H1 (cell line): ENCODE measurements at places on chromosomes 12 and 14.

DNA sequence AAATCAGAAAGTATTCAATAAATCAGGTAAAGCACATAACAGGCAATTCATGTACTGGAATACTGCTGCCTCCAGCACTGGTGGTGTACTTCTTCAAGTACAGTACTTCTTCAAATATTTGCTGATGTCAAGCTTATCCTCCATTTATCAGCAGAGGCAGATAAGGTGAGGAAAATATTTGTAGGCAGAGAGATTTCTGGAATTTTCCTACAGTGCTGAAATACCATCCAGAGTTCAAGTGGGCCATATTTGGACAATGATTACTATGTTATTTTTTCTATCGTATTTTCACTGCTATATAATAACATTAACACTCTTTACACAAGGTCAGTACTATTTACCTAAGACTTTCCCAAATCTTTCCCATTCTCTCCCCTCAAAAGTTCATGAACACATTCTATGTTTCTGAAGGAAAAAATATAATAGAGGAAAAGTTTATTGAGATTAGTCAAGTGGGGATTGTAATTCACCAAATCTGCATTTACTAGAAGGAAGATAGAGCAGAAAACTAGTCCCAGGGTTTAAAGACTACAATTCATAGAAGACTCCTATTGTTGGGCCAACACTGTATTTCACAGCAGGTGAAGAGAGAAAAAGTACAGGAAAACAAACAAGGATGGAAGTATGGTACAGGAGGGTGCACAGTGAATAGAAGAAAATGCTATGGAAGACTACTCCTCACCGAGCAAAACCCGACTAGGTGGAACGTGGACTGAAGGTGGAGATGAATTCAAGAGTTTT, 141.1 kb downstream of the PAWR start:
- no peak overlapping the region for H3K4me3 ChIP-seq
- DNase-seq: no peak
- peaks cover 16% of the 10 kb centered on the region for H3K4me1 ChIP-seq
- no peak overlapping the region; the same call in 1 of the 2 replicates for H3K27ac ChIP-seq

DNA sequence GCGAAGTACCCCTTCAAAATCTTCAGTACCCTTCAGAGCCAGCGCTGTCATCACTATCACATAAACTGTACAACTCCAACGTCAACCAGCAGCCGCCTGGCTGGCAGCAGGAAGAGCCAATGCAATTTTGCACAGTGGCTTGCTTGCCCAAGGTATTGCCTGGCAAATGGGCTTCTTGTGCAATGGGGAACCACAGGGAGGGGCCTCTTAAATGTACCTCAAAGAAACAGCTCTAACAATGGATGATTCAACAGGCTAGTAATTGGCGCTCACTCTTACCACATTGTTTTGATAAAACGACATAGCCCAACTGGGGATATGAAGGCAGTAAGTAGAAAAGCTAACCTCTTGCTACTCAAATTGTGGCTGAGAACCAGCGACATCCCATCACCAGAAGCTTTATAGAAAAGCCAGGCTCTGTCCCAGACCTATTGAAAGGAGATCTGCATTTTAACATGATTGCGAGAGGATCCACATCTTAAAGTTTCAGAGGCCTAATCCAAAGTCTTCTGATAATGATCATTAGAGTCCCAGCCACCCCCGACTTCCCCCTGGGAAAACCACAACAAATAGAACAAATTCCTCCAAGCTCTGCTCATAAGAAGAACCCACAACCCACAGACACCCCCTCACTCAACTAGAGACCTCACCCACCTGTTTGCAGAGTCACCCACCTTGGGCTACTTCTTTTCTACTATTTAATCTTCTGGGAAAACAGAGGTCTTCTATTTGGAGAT, 125.3 kb upstream of the HIF1A start:
- H3K36me3 ChIP-seq: no peaks in the 10 kb centered on the region
- H3K27ac ChIP-seq: no peak overlapping the region
- H3K27me3 ChIP-seq: peaks cover 3% of the 10 kb centered on the region
- peaks cover 12% of the 10 kb centered on the region for H3K4me1 ChIP-seq

DNA sequence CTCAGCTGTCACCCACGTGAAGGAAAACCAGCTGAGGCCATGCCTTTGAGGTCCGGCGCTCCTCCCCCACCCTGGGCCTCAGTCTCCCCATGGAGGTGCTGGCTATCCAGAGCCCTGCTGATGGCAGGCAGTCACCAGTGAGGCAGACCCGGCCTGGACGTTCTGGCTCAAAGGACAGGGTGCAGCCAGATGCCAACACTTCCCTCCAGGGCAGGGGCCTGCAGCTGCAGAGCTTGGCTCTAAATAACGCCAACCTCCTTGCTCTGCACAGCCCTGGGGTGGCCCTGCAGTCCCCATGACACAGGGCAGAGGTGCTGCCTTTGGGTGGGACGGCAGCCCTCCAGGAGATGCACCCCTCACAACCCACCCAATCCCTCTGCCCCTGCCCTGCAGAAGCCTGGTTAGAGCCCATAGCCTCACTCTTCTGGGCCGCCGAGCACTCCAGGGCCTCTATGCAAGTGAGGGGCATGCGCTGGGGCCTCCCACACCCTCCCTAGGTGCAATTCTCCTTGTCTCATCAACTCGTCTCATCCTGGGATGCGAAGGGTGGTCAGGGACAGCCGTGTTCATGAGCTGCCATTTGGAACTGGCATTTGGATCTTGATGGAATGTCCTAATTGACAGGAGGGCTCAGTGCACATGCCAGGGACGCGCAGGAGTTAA, 30.4 kb downstream of the CCDC85C start:
- DNase-seq: no peak
- H3K4me3 ChIP-seq: no peak overlapping the region
- no peaks in the 10 kb centered on the region for H3K36me3 ChIP-seq

- H3K36me3 ChIP-seq: no peaks in the 10 kb centered on the region
- H3K27me3 ChIP-seq: no peaks in the 10 kb centered on the region
- H3K4me3 ChIP-seq: no peak overlapping the region
- no peaks in the 10 kb centered on the region for H3K4me1 ChIP-seq
Observed at GRCh38 chr14:45198551-45198950, 54.5 kb downstream of the MIS18BP1 start.

DNA sequence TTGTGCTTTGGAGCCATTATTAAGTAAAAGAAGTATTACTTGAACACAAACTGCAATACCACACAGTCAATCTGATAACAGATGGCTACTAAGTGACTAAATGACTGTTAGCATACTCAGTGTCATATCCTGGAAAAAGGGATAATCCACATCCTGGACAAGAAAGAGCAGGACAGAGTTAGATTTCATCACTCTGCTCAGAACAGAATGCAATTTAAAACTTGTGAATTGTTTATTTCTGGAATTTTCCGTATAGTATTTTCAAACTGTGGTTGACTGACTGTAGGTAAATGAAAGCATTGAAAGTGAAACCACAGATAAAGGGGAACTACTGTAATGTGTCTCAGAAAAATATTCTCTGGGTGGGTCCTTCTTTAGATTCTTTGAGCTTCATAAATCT, 458.8 kb downstream of the TMEM117 start:
- H3K4me3 ChIP-seq: no peak overlapping the region
- no peaks in the 10 kb centered on the region for H3K27me3 ChIP-seq
- no peaks in the 10 kb centered on the region for H3K36me3 ChIP-seq
- no peak overlapping the region for H3K27ac ChIP-seq
- no peak for DNase-seq

GRCh38 chr14:64026600-64026999, 173.8 kb downstream of the SYNE2 start:
- no peaks in the 10 kb centered on the region for H3K27me3 ChIP-seq
- no peak overlapping the region for H3K4me3 ChIP-seq
- no peaks in the 10 kb centered on the region for H3K4me1 ChIP-seq

DNA sequence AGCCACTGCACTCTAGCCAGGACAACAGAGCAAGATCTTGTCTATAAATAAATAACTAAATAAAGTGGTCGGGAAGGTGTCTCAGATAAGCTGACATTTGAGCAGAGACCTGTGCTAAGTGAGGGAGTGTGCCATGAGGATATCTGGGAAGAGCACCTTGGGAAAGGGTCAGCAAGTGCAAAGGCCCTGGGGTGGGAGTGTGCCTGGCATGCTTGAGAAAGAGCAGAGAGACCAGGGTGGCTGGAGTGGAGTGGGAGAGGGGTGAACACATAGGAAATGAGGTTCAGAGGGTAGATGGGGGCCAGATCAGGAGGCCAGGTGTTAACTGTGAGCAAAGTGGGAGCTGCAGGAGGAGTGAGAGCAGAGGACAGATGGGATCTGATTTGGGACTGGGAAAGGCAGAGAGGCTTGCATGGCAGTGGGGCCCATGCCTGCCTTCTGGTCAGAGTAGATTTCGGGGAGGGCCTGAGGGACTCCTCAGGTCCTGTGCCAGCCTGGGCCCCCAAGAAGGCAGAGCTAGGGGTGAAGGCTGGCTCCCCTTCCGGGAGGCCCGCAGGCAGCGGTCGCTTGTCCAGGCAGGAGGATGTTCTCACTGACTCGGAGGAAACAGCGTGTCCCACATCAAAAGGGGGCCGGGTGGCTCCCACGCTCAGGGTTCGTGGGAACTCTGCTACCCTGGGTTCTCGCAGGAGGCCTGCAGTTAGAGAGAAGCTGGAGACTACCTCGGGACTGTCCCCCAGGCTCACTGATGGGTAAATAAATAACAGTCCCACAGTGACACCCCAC, 32.6 kb downstream of the DTX1 start:
- no peak overlapping the region for H3K4me3 ChIP-seq
- H3K36me3 ChIP-seq: no peaks in the 10 kb centered on the region

DNA sequence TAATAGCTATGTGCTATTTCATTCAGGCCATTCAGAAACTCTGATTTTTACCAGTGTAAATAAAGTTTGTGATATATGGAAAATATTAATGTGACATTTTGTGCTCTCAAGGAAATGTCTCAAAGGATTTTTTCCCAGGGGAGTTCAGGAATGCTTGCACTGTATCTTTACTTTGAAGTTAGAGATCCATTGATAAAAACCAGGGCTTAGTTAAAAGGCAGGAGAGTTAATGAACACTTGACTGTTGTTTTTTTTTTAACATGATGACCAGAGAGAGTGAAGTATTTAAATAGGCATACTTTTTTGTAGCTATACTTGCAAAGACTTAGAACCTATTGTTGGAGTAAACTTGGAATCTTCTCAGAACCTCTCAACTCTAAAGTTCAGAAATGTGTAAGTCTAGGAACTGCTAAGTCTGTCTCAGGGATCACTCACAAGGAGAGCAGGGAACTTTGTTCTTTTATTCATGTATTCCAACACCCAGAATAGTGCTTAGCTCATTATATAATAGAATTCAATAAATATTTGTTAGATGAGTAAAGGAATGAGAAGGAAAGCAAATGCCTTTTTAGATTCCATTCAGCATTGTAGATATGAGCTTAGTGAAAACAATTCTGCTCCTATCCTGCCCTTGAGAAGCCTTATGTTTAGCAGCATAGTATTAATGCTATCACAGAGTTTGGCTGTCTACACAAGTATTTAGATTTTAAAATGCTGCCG, 117.5 kb downstream of the DAAM1 start:
- H3K4me1 ChIP-seq: no peaks in the 10 kb centered on the region; the same call in 1 of the 2 replicates
- H3K27me3 ChIP-seq: no peaks in the 10 kb centered on the region
- H3K36me3 ChIP-seq: no peaks in the 10 kb centered on the region

DNA sequence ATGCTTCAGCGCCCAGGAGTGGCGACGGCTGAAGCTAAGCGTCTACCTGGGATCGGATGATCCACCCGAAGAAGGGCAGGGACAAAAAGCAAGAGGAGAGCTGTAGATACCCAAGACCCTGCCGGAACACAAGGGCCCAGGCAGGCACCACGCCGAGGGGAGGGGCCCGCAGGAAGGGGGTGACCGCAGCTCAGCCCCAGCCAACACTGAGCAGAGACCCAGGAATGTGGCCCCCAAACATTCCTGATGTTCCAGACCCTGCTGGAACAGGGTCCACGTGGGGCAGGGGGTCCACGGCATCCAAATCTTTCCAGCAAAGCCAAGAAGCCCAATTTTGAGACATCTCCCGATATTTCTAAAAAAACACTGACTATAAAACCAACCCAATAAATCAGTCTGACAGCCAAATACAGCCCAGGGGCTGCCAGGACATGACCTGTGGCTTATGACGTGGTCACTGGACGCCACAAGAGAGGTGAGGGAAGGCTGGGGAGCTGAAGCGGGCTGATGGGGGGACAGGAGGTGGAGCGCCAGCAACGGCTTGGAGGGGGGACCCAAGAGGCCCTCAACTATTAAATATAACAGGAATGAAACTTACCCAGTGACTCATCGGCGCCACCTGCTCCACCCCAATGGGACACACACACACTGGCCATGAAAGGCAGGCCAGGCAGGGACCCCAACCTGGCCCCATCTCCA, 58.9 kb downstream of the NCOR2 start:
- no peak for DNase-seq
- no peaks in the 10 kb centered on the region for H3K27me3 ChIP-seq
- H3K4me1 ChIP-seq: peaks cover 82% of the 10 kb centered on the region
- 0 out of 2 replicates have a peak overlapping the region, but pooled peaks have one; percentile 3 for H3K27ac ChIP-seq
- no peak overlapping the region for H3K4me3 ChIP-seq
- peaks cover 6% of the 10 kb centered on the region; the same call in 1 of the 2 replicates for H3K36me3 ChIP-seq

DNA sequence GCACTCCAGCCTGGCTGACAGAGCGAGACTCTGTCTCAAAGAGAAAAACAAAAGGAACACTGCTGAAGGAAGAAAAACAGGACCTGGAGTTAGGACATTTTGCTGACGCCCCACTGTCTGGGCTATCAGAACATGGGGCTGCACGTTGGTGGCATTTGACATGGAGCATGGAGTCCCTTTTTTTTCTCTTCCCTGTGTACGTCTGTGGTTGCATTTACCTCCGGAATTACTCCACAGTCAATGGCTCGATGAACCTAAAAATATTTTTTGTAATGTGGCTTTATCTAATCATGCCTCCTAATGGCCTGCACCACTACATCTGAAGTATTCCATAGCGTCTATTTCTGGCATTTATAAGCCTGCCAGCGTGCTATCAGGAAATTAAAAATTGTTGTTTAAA, 30.7 kb downstream of the TESC start:
- H3K36me3 ChIP-seq: no peaks in the 10 kb centered on the region
- H3K27ac ChIP-seq: no peak overlapping the region
- H3K4me3 ChIP-seq: no peak overlapping the region
- DNase-seq: no peak
- H3K4me1 ChIP-seq: peaks cover 3% of the 10 kb centered on the region

DNA sequence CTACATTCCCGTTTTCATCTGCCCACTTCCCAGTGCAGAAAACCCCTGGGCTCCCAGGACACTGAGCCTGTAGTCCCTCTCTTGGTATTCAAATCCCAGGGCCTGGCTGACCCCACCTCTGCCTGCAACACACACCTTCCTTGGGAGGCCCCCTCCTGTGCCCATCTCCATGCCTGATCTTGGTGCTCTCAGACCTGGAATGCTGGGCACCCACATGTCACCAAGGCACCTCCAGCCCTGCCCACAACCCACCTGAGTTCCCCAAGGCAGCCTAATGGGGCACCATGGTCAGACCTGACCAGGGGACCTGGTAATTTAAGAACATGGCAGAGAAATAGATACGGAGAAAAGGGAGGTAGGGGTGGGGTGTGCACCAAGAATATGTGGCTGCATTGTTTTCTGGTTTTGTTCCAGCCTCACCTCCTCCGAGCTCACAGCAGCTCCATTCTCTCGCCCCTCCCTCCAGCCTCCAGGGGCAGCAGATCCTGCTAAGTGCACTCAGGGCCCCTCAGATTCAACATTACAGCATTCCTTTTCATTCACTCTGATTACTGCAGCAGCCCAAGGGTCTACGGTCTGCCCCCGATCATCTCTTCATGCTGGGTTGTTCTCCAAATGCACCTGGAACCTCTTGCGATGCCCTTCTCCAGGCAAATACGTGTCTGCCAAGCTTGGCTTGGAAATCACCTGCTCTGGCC, 9.2 kb upstream of the HSP90AA1 start:
- peak; percentile 57 for DNase-seq
- no peaks in the 10 kb centered on the region for H3K36me3 ChIP-seq
- no peaks in the 10 kb centered on the region for H3K4me1 ChIP-seq

- H3K36me3 ChIP-seq: no peaks in the 10 kb centered on the region
- DNase-seq: no peak
- H3K27ac ChIP-seq: no peak overlapping the region
- H3K4me1 ChIP-seq: no peaks in the 10 kb centered on the region
- no peaks in the 10 kb centered on the region for H3K27me3 ChIP-seq
- no peak overlapping the region for H3K4me3 ChIP-seq
Observed at GRCh38 chr14:28831126-28831525, 64.5 kb downstream of the FOXG1 start.
